ENCODE measurements at places on chromosomes 6 and 20. TPM values are rescaled to one million over a fixed set of nuclear protein-coding genes. Genes with fewer than 3 reads are reported as not detected.

- DNase-seq: no peak
Measured at GRCh38 chr6:124149646-124150045, 346.0 kb downstream of the NKAIN2 start.

Gene COL21A1
- polyA plus RNA-seq: not detected

Gene SIRPD
- not detected for polyA plus RNA-seq

DNA sequence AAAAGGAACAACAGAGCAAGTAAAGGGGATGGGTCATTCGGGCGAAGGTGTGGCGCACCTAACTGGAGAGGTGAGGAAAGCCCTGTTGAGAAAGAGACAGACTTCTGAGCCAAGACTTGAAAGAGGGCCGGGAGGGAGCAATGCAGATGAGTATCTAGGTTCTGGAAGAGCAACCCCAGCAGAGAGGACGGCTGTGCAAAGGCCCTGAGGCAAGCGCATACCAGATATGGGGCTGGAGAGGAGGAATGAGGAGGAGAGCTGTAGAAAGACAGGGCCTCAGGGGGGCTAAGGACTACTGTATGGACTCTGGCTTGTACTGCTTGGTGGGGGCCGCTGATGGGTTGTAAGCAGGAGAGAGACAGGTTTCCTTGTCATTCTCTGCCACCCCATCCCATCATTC, 21.9 kb downstream of the TRERF1 start:
- DNase-seq: no peak

Gene HRH3
- polyA plus RNA-seq: 0.06 TPM

GRCh38 chr20:10316582-10316981, 98.0 kb downstream of the SNAP25 start:
- peak; percentile 7 for DNase-seq

DNA sequence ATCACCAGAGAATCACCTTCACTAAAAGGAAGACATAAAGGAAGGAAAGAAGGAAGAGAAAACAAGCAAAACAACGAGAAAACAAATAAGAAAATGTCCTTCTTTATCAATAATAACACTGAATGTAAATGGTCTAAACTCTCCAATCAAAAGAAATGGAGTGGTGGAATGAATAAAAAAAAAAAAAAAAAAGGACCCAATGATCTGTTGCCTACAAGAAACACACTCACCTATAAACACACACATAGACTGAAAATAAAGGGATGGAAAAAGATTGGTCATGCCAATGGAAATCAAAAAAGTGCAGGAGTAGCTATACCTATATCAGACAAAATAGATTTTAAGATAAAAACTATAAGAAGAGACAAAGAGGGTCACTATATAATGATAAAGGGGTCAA, 30.2 kb upstream of the HLA-E start:
- DNase-seq: no peak

DNA sequence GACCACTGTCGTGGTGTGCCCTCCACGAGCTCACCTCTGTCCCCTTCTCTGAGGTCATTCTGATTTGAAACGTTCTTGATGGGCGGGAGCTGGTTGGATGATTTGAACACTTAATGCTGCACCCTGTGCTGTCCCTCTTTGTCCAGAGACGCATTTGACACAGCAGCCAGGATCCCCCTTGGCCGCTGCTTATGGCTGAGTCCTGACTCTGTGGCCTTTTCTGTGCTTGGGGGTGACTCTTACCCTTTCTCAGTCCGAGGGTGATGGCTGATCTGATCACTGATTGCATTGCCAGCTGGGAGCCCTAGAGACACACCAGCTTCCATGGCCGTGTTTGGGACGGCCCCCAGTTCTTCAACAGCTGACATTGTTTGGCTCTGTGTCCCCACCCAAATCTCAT, 43.5 kb upstream of the FRMD1 start:
- no peak for DNase-seq

GRCh38 chr6:159116343-159116742, 52.9 kb upstream of the FNDC1 start:
- no peak for DNase-seq

Gene TMEM244
- not detected for polyA plus RNA-seq

DNA sequence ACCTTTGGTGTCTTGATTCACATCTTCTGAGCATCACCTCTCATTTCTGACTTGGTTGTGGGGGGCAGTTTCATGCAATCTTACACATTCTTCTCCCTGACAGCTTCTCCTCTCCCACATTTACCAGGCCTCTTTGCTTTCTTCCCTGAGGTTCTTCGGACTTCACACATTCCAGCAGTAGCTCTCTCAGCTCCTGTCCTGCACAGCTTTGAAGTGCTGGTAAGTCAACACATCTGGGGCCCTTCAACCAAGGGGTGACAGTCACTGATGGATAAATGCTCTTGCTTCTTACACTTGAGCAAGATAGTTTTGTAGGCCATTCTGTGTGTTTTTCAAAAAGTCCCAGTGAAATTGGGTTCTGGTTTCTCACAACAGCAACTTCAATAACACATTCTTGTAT, 2.5 kb upstream of the SLC35B3 start:
- no peak for DNase-seq

GRCh38 chr6:17741507-17741906, 34.8 kb upstream of the NUP153 start:
- DNase-seq: no peak

Gene STK38
- 27.6 TPM for polyA plus RNA-seq

Gene BMP7
- 0.92 TPM for polyA plus RNA-seq

GRCh38 chr6:69917834-69918233, 51.5 kb downstream of the COL19A1 start:
- DNase-seq: no peak

- peak; percentile 94 for DNase-seq
Measured at GRCh38 chr6:139853302-139853992, 479.0 kb upstream of the CITED2 start.

DNA sequence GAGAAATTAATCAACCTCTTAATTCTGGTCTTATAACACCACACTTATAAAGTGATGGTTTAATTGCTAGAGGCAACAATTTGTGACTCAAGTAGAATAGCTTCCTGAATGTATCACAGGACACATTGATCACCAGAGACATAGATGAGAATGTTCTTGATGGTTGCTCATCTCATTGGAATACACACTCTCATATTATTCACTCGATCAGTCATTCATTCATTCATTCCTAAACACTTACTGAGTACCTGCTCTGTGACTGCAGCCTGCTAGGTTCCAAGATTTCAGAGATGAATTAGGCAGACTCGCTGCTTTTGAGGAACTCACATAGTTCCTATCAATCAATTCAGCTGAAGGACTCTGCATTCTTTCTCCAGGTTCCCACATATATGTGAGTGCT, 365.1 kb upstream of the SOX4 start:
- no peak for DNase-seq

Gene MDFI
- polyA plus RNA-seq: 7.1 TPM

- peak; percentile 31 for DNase-seq
Measured at GRCh38 chr6:44176130-44176761, 17.6 kb downstream of the CAPN11 start.

DNA sequence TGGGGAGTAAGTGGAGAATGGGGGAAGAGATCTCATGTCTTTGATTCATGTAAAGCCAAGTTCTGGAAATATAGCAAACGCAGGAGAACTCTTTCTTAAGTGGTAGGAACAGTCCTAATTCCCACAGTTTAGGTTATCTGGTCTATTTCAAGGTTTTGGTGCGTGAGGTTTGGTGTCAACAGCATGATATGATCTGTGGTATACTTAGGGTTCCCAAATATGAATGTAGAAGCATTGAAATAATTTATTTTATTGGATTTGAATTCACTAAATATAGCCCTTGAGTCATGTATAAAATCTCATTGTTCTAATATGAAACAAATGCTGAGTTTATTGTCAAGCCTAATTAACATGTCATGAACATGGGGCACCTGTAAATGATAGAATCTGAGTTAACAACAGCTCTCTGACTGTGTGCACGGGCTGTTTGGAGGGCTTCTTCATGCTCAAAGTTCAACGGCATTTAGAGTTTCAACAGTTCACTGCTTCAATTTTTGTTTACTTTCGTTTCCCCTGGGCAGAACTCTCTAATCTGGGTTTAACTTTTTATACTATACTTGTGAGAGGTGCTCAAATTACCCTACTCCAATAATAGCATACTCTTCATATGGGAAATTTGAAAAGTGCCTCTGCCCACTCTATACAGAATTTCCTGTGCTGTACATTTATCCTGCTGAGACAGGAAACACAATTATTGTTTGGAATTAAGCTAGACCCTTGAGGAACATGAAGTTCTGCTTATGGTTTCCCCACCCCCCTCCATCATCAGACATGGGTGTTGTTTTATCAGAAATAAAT, 236.3 kb upstream of the ZNF217 start:
- DNase-seq: peak; percentile 74

DNA sequence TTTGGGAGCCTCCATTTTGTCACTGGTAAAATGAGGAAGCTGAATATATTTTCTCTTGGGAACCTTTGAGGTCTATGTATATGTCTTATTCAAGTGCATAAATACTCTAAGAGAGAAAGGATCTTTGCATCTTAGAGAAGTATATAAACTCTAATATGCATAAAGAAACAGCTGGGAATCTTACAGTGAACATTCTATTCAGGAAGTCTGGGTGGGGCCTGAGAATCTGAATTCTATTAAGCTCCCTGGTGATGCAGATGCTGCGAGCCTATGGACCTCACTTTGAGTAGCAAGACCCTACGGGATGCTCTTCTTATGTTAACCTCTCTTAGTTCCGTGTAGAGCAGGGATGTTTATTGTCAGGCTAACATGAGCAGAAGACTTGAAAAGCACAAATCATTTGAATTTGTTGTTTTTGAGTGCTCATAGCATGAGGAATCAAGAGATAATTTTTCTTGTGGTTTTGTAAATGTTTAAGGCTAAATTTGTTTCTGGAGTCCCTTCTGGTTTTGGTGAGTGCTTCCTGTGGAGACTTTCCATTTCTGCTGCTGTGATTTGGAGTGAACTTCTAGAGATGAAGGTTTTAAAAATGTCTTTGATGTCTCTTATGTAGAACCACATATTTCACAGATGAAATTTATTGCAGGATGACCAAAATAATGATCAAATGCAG, 281.2 kb upstream of the JAG1 start:
- no peak for DNase-seq

- DNase-seq: no peak
Measured at GRCh38 chr6:162849269-162849668, 121.5 kb downstream of the PACRG start.

DNA sequence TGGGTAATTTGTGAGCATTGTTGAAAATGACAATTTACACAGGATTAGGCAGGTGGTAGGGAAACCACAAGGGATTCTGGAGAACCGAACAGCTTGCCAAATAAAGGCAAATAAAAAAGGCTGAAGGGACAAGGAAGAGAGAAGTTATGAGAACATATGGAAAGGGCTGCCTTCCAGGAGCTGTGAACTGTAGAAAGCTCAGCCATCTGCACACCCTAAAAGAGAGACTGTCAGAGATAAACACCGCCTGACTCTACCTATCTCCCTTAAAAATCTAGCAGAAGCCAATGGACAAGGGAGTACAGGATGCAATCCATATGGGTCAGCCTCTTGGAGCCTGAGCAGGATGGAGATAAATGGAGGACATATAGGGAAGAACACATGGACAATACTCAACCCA, 12.7 kb upstream of the SLC17A1 start:
- no peak for DNase-seq

DNA sequence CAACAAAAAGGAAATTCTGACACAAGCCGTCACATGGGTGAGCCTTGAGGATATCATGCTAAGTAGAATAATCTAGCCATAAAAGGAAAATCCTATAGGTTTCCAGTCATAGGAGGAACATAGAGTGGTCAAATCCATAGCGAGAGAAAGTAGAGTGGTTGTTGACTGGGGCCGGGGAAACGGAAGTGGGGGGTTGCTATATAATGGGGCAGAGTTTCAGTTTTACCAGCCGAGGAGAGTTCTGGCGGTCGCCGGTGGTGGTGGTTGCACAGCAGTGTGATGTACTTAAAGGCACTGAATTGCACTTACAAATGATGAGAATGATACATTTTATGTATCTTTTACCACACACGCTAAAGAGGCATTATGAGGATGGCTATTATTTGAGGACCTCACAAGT, 4.9 kb downstream of the GPR31 start:
- DNase-seq: no peak

Gene TP53TG5
- 0.19 TPM for polyA plus RNA-seq

DNA sequence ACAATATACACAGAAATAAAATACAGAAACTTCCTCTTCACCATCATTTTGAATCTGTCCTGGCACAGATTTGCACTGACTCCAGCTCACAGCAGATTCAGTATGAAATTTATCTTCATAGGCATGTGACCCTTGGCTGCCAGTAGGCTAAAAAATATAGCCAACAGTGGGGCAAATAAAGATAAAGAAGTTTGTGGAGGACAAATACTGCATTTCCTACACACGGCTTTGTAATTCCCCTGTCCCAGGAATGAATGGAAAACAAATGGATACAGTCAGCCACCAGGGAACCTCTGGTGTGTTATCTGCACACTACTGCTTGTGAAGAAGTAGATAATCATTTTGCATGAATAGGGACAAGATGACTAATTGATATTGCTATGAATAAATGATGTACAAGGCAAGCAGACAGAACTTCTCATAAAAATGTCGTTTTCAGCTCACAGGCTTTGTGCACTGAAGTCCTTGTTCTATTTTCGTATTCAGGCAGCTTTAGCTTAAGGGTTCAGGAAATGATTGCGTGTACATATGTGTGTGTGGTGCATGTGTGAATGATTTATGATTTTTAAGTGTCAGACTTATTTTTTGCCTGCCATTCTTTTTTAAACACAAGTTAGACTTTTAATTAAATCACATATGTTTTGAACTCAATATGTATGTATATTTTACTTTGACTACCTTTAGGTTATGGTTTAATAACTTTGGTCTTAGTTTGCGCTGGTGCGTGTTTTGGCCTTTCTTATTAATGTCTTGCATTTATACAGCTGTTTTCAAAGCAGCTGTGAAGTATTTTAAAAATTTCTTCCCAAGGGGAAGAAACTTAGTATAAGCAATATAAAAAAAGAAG, 543.8 kb upstream of the JAG1 start:
- DNase-seq: peak; percentile 43

Gene CHRNA4
- not detected for polyA plus RNA-seq

Gene EEF1A2
- polyA plus RNA-seq: 15.7 TPM

DNA sequence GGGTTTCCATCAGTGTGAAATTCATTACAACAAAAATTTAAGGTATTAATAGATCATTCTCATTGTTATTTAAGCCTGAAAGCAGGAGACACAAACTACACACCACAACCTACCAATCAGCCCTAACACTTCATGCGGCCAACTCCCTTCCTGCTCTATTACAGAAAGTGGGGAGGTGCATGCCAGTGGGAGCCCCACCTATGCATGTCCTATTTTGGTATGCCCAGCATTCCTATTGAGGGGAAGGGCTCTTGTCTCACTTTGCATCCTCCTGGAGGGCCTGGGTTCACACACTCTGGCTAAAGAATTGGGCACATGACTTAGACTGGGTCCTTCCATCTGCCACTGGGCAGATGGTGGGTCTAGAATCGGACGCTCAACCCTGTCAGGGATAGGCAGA, 450.0 kb downstream of the PTPRT start:
- no peak for DNase-seq

Gene TBX18
- polyA plus RNA-seq: 0.62 TPM

DNA sequence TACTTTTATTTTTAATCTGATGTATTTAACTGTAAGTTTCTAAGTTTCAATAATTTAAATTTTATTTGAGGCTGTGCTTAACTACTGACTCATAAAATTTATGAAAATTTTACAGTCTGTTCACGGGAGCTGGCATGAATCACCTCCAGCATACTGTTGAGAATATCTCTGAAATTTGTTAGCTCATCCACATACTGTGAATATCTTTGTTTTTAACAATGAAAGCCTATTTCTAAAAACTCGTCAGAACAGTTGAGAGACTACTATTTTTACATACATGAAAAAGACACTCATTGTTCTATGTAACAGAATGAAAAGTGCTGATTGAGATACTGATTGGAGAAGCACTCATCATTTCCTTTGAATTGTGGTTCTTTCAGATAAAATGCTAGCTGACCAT, 749.3 kb downstream of the TENT5A start:
- DNase-seq: no peak

Gene SAMD10
- 4.7 TPM for polyA plus RNA-seq

Gene HSPA1L
- 0.94 TPM for polyA plus RNA-seq
